ENCODE measurements at places on chromosomes 16 and 17.

DNA sequence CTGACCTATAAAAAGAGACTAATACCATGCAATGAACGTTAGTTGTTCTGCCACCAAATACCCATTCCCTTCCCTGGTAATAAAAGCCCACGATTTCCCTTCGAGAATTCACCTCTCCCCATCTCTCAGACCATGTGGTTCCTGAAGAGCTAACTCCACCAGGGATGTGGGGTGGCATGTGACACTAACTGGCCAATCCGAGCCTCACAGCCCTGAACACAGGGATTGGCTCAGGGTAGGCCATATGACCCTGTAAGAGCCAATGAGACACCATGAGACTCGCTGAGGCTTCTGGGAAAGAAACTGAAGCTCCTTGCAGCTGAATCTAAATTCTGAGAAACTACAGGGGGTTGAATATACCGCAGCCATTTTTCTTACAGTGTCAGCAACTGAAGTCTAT lies 21.1 kb downstream of the HELZ start:
- no peaks in the 10 kb centered on the region for H3K4me1 ChIP-seq
- no peak for DNase-seq
- H3K27me3 ChIP-seq = no peaks in the 10 kb centered on the region
- no peak overlapping the region for H3K27ac ChIP-seq
- H3K4me3 ChIP-seq = no peak overlapping the region

DNA sequence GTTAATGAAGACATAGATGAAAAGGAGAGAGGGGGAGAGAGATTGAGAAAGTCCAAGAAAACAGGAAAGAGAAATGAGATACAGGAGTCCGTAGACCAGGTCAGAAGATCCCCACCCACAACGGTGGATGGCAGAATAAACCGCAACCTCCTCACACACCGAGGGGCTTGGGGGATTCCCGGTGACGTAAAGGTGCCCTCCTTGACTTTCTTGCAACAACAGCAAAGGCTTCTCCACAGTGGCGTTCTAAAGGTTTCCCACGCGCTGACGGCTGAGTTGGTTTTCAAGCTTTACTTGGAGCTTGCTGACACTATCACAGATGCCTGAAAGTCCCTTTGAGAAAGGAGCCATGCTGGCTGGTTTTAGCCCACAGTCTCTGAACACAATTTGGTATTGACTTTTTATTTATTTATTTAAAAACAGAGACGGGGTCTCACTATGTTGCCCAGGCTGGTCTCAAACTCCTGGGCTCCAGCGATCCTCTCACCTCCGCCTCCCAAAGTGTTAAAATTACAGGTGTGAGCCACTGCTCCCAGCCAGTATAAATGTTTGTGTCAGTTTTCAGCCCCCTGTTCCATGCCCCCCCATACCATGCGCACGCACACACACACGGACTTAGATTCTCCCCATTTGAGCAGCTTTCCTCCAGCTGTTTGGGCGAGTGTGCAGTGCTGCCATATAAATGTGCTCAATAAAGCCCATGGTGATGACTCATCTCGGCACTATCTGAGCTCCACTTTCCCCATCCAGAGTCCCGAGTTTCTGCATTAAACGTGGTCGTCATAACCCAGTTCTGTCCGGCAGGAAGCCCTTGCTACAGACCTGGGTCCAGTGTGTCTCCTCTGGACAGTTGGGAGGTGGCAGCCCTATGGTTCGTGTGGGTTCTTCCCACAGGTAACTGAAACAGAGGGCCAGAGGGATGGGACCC lies 33.0 kb upstream of the SEC14L1 start:
- no peaks in the 10 kb centered on the region for H3K36me3 ChIP-seq
- no peaks in the 10 kb centered on the region for H3K27me3 ChIP-seq
- no peak overlapping the region for H3K4me3 ChIP-seq
- H3K4me1 ChIP-seq = peaks cover 12% of the 10 kb centered on the region
- H3K27ac ChIP-seq = no peak overlapping the region
- no peak for DNase-seq

DNA sequence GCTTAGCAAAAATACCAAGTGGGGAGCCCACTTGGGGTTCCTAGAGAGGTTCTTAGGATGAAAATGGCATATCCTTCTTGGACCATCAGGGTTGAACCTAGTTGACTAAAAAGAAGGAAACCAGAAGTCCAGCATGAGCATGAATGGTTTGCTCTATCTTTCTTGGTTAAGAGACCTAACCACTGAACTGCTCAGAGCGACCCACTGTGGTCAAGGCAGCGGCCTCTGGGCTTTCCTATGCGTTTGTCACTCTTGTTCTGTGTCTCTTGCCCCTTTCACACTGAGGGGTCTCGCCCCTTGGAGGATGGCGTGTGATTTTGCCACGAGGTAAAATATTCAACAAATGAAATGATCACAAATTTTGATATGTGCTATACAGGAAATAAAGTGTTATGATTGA lies 526 bp upstream of the BORCS6 start:
- H3K4me3 ChIP-seq = peak overlapping the region; percentile 89
- peak overlapping the region; percentile 98 for H3K27ac ChIP-seq
- no peak for DNase-seq
- H3K4me1 ChIP-seq = no peaks in the 10 kb centered on the region
- no peaks in the 10 kb centered on the region for H3K27me3 ChIP-seq

- H3K4me3 ChIP-seq = no peak overlapping the region
- H3K27me3 ChIP-seq = no peaks in the 10 kb centered on the region
- H3K27ac ChIP-seq = no peak overlapping the region
- H3K36me3 ChIP-seq = no peaks in the 10 kb centered on the region
- DNase-seq = no peak
Measured at GRCh38 chr16:58032710-58033293, 7.2 kb downstream of the MMP15 start.

GRCh38 chr17:59234631-59235030 lies 14.3 kb downstream of the GDPD1 start:
- H3K4me3 ChIP-seq = no peak overlapping the region
- no peak overlapping the region for H3K27ac ChIP-seq
- no peaks in the 10 kb centered on the region for H3K36me3 ChIP-seq
- H3K4me1 ChIP-seq = no peaks in the 10 kb centered on the region
- H3K27me3 ChIP-seq = no peaks in the 10 kb centered on the region

- no peak overlapping the region for H3K4me3 ChIP-seq
- no peak for DNase-seq
- H3K27me3 ChIP-seq = no peaks in the 10 kb centered on the region
- H3K27ac ChIP-seq = no peak overlapping the region
- H3K4me1 ChIP-seq = no peaks in the 10 kb centered on the region
Measured at GRCh38 chr16:16817196-16817595, 438.3 kb downstream of the NPIPA7 start.

- H3K27me3 ChIP-seq = no peaks in the 10 kb centered on the region
- H3K27ac ChIP-seq = peak overlapping the region; percentile 96
- no peak for DNase-seq
Measured at GRCh38 chr17:38746004-38746848, 1.9 kb downstream of the PCGF2 start.

DNA sequence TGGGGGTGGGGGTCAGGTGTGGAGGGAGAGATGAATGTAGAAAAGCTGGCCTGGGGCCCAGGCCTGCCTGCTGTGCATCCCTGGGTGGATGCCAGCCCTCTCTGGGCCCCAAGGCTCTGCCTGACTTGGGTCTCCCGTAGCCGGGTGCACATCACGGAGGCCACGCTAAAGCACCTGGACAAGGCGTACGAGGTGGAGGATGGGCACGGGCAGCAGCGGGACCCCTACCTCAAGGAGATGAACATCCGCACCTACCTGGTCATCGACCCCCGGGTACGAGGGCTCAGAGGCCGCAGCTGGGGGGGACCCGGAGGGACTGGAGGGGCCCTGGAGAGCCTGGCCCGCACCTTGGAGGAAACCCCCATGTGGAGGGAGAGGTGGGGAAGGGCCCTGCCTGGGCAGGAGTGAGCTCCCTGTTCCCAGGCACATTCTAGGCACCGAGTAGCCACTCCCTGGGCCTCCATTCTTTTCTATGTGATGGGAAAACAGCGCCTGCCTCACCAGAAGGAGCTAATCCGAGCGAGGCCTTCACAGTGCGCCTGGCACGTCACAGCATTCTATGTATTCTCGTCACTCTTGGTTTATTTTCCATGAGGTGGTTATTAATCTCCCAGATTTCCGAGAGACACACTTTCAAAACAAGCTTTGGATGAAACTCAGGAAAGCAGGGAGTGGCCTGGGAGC lies 34.7 kb downstream of the ADCY7 start:
- H3K36me3 ChIP-seq = no peaks in the 10 kb centered on the region
- peak overlapping the region; percentile 49 for H3K27ac ChIP-seq
- no peaks in the 10 kb centered on the region for H3K4me1 ChIP-seq
- no peaks in the 10 kb centered on the region for H3K27me3 ChIP-seq

DNA sequence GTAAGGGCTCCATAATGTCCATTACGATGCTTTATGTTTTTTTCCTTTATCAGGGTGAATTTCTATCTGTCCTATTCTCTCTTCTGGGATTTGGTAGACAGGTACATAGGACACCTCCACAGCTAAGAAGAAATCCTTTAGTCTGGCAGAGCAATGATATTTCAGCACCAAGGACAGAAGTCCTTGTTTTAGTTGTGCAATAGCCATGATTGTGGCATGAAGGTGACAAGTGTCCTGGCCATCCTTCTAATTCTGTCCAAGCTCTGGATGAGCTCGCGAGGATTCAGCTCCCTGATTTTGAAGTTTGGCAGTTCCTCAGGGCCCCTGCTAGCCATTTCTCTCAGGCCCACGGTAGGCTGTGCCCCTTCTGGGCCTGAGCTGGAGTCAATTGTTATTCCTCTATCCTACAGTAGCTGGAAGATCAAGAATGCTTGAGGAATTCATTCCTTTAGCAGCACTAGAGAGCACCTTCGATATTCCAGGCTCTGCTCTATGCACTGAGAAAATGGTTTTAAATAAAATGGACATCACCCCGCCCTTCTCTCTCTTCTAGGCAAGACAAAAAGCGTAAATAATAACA lies 320.8 kb downstream of the XYLT1 start:
- H3K27ac ChIP-seq = no peak overlapping the region
- no peaks in the 10 kb centered on the region for H3K27me3 ChIP-seq
- H3K4me1 ChIP-seq = no peaks in the 10 kb centered on the region

DNA sequence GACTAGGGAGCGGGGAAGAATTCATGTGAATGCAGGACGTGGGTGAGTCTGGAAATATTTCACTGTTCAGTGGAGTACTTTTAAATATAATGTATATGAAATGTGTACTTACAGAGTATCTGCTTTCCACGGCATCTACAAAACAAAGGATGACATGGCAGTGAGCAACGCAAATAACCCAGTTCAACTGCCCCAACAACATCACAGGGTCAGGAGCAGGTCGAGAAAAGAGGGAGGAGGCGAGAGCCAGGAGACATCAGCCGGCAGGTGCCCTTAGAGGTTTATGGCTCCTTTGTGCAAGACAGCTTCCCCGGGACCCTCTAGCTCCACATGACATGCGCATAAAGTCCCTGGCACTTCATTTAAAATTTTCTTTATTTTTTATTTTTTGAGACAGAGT lies 61.1 kb downstream of the PECAM1 start:
- H3K4me3 ChIP-seq = no peak overlapping the region
- peak overlapping the region; percentile 54 for H3K27ac ChIP-seq
- no peak for DNase-seq
- peaks cover 32% of the 10 kb centered on the region for H3K4me1 ChIP-seq
- no peaks in the 10 kb centered on the region for H3K27me3 ChIP-seq
- no peaks in the 10 kb centered on the region for H3K36me3 ChIP-seq

DNA sequence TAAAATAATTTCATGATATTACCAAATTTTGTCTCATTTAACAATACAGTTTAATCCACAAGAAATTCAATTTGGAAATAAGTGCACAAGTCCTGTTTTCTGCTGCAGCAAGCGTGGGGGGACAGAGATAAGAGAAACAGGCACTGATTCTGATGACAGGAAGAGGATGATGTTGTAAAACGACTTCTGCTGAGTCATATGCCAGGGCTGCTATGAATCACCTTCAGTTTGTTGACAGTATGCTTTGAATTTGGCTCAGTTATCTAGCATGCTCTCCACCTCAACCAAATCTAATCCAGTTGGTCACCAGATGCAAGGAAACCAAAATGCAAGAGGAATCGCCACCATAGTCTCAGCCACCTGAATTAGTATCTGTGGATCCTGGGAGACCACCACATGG lies 244.1 kb upstream of the MON1B start:
- DNase-seq = no peak
- no peak overlapping the region for H3K27ac ChIP-seq
- no peaks in the 10 kb centered on the region for H3K27me3 ChIP-seq

DNA sequence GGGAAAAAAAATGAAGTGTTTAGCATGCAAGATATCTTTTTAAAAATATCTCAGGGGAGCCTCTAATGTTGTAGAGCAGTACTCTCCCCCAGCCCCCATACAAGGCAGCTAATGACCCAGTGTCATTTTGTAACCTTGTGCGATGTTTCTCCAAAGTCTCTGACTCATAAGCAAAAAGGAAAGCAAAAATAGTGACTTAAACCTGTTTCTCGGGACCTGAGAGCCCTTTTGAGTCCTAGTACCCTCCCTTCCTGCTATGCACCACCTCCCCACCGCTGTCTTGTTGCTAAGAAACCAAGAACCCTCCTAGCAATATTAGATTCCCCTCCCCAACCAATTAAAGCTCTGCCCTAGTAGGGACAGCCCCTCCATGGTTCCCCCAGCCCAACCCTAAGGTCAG lies 2.8 kb downstream of the MYCBPAP start:
- no peak overlapping the region for H3K27ac ChIP-seq
- no peak overlapping the region for H3K4me3 ChIP-seq
- no peak for DNase-seq
- no peaks in the 10 kb centered on the region for H3K36me3 ChIP-seq
- H3K4me1 ChIP-seq = peaks cover 7% of the 10 kb centered on the region
- no peaks in the 10 kb centered on the region for H3K27me3 ChIP-seq

- no peaks in the 10 kb centered on the region for H3K27me3 ChIP-seq
- DNase-seq = peak; percentile 19
- H3K4me1 ChIP-seq = peaks cover 16% of the 10 kb centered on the region
- H3K4me3 ChIP-seq = no peak overlapping the region
- H3K27ac ChIP-seq = no peak overlapping the region
Measured at GRCh38 chr17:17491031-17491471, 5.1 kb downstream of the RASD1 start.

GRCh38 chr17:56593646-56594319 lies at the start of gene NOG:
Gene NOG, plus strand, starts transcription at chr17:56593699. Its CDS starts 525 bp downstream, at chr17:56594224.
- H3K4me1 ChIP-seq = peaks cover 52% of the 10 kb centered on the region
- peak; percentile 72 for DNase-seq
- H3K36me3 ChIP-seq = no peaks in the 10 kb centered on the region

DNA sequence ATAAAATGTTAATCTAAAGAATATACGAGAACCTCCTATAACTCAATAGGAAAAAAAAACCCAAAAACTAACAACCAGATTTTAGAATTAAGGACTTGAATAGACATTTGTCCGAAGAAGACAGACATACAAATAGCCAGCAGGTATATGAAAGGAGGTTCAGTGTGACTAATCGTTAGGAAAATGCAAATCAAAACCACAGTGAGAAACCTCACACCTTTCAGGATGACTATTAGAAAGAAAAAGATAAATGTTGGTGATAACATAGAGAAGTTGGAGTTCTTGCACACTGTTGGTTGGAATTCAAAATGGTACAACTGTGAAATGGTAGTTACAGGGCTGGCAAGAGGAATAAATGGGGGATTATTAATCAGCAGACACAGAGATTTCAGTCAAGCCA lies 339.0 kb downstream of the TMEM114 start:
- no peak overlapping the region for H3K27ac ChIP-seq
- H3K27me3 ChIP-seq = no peaks in the 10 kb centered on the region
- no peak for DNase-seq
- no peak overlapping the region for H3K4me3 ChIP-seq
- H3K36me3 ChIP-seq = no peaks in the 10 kb centered on the region

- H3K36me3 ChIP-seq = no peaks in the 10 kb centered on the region
- no peaks in the 10 kb centered on the region for H3K27me3 ChIP-seq
- no peak for DNase-seq
- H3K4me3 ChIP-seq = no peak overlapping the region
- peaks cover 10% of the 10 kb centered on the region for H3K4me1 ChIP-seq
Measured at GRCh38 chr16:53781023-53781605, 77.2 kb downstream of the FTO start.

GRCh38 chr17:56777859-56778258 lies 55.9 kb downstream of the C17orf67 start:
- H3K27me3 ChIP-seq = peaks cover 33% of the 10 kb centered on the region
- no peak overlapping the region for H3K4me3 ChIP-seq
- H3K27ac ChIP-seq = no peak overlapping the region
- DNase-seq = no peak
